ENCODE measurements at places on chromosomes 5 and 9.

GRCh38 chr5:158754018-158754514 lies 345.6 kb downstream of the EBF1 start:
- no peak for DNase-seq

- DNase-seq: no peak
These were observed 111.3 kb upstream of the SAP30L start for GRCh38 chr5:154334406-154335064.

- no peak for DNase-seq
These were observed 127.6 kb upstream of the NMUR2 start for GRCh38 chr5:152532714-152533113.

DNA sequence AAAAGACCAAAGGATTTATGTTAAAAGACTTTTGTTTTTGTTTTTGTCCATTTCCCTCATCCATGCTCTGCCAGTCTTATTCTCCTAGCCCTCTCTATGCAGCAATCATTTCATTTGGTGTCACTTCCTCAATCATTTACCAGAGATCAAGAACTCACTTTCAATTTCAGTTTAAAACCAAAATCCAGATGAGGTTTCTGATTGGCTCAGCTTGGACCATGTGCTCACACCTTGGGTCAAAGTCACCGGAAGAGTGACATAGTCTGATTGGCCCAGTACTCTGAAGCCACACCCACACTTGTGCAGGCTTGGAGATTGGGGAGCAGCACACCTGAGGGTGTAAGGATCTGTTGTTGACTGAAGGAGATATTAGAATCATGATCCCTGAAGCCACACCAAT lies 79.6 kb downstream of the TLR4 start:
- DNase-seq: no peak
